ENCODE measurements at places on chromosomes 16 and 17. TPM values are rescaled to one million over a fixed set of nuclear protein-coding genes. Genes with fewer than 3 reads are reported as not detected.

HP gene
- total RNA-seq = not detected

DNA sequence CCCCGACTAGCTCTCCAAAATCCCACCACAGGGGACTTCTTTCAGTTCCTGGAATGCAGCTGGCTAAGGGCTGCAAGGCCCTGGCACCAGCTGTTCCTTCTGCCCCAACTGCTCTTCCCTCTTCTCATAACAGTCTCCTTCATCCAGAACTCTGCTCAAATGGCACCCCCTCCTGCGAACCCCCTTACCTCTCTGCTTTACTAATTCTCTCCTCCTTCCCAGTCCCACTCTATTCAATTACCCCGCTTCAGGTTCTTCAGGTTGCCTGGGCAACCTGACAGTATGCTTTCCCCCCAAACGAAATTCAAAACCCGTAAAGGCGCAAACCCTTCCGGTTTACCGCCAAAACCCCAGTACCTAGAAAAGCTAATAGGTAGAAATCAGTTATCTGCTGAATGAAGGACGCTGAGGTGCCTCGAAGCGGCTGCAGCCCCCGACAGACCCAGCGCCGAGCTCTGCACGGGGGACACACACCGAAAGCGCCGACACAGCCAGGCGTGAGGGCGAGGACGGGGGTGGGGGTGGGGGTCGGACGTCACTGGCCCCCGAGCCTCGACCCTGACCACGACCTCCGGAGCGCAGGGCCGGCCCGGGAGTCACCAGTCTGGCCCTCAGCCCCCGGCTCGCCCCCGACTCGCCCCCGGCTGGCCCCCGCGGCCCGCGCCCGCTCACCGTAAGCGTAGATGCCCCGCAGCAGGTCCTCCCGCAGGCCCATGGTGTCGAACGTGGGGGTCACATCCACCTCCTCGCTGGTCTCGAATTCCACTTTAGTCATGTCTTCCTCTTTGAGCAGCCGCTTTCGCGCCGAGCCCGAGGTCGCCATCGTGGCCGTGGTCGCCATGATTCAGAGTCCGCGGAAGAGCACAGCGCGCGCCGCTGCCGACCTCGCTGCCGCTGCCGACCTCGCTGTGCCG, 550 bp downstream of the EIF4A3 start:
- DNase-seq = peak; percentile 26

DNA sequence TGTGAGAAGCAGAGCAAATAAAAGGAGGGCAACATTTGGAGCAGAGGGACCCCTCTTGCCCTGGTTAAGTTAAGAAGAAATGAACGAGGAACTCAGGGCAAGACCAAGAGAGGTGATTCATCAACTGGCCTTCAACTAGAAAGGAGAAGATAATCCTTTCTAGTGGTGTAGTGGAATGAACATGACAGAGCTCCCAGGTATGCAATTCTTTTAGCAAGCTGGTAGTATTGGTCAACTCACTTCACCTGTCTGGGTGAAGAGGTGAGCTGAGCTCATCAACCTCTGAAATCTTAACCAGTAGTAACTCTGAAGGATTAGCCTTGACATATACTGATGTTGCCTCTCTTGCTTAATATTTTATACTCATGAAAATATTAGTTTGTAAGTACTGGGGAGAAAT, 1024.7 kb upstream of the GOT2 start:
- no peak for DNase-seq

- no peak for DNase-seq
These were observed 17.9 kb upstream of the BEAN1 start for GRCh38 chr16:66409156-66409555.

COPRS gene
- 79.5 TPM for total RNA-seq

ARL6IP1 gene
- 1,035 TPM for total RNA-seq

GRCh38 chr17:31499771-31500554, 108.5 kb downstream of the RAB11FIP4 start:
- no peak for DNase-seq

IL34 gene
- total RNA-seq = 7.3 TPM

DNA sequence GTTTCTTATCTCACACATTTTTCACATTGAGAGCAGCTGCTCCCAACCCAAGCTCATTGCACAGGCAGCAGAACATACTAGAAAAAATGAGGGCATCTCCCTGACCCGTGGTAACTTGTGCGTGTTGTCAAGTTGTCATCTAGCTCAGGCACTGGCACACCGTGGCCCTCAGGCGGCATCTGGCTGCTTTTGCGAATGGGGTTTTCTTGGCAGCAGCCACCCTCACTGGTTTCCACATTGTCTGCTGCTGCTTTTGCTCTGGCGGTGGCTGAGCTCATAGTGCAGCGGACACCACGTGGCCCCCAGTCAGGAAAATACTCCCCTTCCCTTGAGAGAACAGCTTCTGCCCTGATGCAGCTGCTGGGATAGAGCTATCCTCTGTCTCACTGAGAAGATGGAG, 9.4 kb upstream of the TEDC2 start:
- no peak for DNase-seq

GRCh38 chr17:75478508-75478907, 22.1 kb downstream of the TMEM94 start:
- DNase-seq = no peak

TBC1D16 gene
- 44.9 TPM for total RNA-seq

GRCh38 chr16:3074860-3075522, 9.6 kb downstream of the IL32 start:
- no peak for DNase-seq

DNA sequence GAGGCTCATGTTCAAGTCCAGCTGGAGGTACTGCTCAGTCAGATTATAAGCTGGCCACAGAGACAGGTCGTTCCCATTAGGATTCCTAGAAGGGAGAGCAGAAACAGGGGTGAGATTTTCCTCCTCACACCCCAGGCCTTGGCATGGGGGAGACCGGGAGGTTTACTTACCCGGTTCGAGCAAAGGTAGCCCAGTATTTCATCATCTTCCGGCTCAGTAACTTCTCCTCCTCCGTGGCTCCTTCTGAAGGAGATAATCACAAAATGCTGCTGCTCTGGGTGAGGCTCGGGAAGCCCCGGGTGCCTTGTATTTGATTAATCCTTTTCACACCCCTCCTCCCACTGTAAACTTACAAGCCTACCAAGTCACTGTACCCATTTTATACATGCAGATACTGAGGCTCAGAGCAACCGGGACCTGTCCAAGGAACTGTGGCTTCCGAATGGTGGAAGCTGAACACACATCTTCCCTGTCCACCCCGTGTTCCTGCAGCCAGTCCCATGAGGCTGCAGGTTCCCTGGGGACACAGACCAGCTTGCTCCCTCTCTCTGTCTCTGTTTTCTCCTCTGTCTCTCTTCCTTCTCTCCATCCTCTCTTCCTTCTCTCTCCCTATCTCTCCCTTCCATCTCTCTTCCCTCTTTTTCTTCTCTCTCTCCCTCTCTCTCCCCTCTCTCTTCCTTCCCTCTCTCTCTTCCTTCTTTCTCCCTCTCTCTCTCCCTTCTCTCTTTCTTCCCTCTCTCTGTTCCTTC, 13.9 kb upstream of the CES1 start:
- DNase-seq = no peak

DNA sequence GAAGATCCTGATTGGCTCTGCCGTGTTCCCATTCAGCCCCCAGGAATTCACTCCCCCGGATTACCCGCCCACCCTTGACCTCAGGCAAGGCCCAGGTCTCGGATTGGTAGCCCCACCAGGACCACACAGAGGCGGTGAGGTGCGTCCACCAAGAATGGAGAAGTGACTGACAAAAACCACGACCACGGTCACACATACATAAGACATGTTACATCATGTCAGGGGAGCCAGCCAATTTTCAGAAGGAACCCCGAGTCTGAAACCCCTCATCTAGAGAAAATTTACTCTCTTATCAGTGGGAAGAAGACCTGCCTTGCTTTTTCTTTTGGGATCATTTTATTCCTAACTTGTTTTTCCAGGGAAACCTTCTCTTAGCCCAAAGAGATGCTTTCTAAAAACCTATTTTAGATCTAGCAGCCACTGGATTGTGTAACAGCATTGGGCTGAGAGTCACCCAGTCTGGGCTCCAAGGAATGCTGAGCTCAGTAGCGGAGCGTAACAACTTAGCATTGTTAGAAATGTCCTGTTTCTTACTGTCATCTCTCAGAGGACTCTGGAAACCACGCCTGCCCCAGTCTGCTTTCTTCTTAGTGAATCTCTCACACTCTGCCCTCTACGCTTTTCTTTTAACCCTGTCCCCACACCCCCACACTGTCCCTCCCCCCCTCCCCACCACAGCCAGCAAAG, 164.1 kb downstream of the CMIP start:
- no peak for DNase-seq

TNK1 gene
- 3.6 TPM for total RNA-seq

TBC1D28 gene
- not detected for total RNA-seq

DNA sequence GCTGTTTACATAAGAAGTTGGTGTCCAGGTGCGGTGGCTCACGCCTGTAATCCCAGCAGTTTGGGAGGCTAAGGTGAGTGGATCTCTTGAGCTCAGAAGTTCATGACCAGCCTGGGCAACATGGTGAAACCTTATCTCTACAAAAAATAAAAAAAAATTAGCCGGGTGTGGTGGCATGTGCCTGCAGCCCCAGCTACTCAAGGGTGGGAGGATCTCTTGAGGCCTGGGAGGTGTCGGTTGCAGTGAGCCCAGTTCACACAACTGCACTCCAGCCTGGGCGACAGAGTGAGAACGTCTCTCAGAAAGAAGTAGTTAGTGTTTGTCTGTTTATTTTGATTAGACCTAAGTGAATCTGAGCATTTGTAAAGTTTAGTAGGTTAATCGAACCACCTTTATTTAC, 12.8 kb downstream of the DDX19A start:
- no peak for DNase-seq

ESRP2 gene
- total RNA-seq = 4.1 TPM

DNA sequence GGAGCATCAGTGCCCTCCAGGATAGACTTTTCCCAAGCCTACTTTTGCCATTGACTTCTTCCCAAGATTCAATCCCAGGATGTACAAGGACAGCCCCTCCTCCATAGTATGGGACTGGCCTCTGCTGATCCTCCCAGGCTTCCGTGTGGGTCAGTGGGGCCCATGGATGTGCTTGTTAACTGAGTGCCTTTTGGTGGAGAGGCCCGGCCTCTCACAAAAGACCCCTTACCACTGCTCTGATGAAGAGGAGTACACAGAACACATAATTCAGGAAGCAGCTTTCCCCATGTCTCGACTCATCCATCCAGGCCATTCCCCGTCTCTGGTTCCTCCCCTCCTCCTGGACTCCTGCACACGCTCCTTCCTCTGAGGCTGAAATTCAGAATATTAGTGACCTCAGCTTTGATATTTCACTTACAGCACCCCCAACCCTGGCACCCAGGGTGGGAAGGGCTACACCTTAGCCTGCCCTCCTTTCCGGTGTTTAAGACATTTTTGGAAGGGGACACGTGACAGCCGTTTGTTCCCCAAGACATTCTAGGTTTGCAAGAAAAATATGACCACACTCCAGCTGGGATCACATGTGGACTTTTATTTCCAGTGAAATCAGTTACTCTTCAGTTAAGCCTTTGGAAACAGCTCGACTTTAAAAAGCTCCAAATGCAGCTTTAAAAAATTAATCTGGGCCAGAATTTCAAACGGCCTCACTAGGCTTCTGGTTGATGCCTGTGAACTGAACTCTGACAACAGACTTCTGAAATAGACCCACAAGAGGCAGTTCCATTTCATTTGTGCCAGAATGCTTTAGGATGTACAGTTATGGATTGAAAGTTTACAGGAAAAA, 9.7 kb upstream of the CYLD start:
- no peak for DNase-seq

DNA sequence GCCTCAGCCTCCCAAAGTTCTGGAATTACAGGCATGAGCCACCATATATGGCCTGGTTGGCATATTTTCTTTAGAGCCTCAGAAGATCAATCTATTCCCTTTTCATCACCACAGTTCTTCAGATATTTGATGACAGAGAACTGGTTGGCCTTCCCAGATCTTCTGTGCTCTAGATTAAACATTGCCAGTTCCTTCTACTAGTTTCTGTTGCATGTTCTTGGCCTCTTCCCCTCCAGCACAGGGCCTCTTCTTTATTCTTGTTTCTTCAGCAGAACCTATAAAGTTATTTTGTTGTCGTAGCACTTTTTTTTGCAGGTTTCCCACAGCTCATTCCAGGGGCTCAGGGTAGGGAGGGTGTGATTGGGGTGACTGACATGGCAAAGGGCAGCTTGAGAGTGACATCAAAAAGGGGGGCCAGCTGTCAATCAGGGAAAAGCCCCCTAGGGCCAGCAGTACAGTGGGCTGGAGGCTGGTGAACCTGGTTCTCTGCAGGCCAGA, 9.3 kb downstream of the CHD9 start:
- DNase-seq = no peak

LGALS9B gene
- not detected for total RNA-seq

DNA sequence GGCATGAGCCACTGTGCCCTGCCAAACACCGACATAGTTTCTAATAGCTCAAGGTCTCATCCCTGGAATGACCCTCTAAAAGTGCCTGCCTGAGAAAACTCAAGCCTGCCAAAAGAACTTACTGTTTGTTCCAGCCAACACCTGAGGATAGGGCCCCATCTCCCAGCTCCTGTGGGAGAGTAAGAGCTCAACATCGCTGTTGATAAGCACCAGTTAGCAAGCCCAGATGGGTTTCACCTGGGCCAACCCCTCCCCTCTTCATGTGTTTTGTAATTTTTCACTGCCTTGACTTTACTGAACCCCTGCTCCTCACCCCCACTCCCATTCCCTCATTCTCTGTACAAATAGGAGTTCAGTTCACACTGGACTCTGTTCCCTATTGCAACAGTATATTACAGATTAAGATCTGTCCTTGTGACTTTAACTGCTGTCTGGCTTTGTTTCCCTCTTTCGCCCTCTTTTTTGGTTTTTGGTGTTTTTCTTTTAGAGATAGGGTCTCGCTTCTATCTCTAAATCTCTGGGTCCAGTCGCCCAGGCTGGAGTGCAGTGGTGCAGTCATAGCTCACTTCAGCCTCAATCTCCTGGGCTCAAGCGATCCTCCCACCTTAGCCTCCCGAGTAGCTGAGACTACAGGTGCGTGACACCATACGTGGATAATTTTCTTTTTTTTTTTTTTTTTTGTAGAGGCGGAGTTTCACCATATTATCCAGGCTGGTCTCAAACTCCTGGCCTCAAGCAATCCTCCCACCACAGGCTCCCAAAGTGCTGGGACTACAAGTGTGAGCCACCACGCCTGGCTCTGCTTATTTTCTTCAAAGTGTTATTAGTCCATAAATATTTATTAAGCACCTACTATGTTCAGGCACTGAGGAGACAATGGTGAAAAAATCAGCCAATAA, 12.3 kb downstream of the NUPR1 start:
- DNase-seq = no peak

DNA sequence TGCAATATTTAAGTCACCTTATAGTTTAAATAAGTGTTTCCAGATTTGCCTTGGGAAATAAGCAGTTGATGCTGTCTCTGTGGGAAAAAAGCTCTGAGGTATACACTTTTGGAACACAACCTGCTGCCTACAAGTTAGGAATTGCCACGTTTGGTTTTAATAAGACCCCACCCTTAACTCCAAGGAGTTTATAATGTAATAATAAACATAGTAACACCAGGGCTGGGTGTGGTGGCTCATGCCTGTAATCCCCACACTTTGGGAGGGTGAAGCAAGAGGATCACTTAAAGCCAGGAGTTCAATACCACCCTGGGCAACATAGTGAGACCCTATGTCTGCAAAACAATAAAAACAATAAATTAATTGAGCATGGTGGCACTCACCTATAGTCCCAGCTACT, 15.9 kb upstream of the SMG1 start:
- DNase-seq = no peak

All from dermis blood vessel endothelial cell (primary cell).